ENCODE measurements at places on chromosomes 6 and 20.

DNA sequence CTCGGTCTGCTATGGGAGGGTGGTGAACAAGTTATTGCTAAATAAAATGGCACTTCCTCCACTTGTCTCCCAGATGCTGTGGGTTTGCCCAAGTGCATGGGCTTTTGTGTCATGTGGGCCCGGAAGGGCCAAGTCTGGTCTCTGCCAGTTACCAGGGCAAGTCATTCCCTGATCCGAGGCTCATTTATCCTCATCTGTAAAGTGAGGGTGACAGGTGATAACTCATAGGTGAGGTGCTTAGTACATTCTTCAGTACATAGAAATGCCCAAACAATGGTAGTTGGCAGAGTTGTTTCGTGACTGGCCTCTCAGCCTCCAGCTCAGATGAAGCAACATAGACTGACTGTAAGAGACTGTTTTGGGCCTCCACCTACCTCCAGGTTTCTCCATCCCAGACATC lies 2.0 kb upstream of the MUCL3 start:
- DNase-seq = no peak

DNA sequence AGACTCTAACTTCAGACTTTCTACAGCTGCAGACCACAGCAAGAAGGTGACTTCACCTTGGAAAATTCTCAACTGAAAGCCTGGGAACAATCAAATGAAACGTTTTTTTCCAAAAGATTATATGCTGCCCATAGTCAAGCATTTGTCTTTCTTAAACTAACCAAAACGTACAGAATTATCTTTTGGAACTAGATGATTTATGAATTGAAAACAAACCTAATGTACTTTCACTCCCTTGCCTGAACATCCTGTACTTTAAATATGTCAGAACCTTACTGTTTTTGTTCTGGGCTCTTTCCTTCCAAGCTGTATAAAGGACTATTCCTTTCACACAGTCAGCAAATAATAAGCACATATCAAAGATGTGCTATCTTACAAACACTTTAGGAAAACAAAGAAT lies 62.4 kb upstream of the TNFAIP3 start:
- DNase-seq = no peak

- no peak for DNase-seq
Observed at GRCh38 chr20:20198011-20198410, 145.7 kb downstream of the CFAP61 start.

GRCh38 chr6:5529733-5530132 lies 268.4 kb downstream of the FARS2 start:
- no peak for DNase-seq

DNA sequence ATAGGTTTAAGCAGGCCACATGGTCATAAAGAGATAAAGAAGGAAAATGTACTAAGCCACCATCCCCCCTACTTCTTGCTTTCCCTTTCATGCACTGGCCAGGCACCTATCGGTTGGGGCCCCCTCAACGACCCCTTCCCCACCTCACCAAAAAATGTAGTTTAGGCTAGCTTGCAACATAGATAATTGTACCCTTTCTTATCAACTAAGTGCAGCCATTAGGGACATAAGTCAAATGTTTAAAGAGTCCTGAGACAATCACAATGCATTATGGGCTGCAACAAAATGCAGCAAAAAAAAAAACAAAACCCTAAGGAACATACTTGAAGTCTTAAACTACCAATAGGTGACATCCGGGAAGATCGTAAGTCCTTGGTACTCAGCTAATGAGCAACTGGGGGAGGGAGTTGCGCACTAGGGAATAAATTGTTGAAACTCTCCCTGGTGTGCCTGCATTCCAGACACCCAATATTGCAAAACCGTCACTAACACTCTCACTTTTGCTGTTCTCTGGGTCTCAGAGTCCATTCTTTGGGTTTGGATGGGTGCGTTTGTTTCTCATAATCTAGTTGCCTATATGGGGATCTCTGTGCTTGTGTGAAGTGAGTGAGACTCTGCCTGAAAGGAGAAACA lies 12.4 kb upstream of the HLA-G start:
- DNase-seq = no peak

GRCh38 chr6:19121521-19121920 lies 715.6 kb upstream of the ID4 start:
- DNase-seq = no peak

GRCh38 chr20:23230766-23231385 lies 119.7 kb upstream of the NXT1 start:
- DNase-seq = no peak

DNA sequence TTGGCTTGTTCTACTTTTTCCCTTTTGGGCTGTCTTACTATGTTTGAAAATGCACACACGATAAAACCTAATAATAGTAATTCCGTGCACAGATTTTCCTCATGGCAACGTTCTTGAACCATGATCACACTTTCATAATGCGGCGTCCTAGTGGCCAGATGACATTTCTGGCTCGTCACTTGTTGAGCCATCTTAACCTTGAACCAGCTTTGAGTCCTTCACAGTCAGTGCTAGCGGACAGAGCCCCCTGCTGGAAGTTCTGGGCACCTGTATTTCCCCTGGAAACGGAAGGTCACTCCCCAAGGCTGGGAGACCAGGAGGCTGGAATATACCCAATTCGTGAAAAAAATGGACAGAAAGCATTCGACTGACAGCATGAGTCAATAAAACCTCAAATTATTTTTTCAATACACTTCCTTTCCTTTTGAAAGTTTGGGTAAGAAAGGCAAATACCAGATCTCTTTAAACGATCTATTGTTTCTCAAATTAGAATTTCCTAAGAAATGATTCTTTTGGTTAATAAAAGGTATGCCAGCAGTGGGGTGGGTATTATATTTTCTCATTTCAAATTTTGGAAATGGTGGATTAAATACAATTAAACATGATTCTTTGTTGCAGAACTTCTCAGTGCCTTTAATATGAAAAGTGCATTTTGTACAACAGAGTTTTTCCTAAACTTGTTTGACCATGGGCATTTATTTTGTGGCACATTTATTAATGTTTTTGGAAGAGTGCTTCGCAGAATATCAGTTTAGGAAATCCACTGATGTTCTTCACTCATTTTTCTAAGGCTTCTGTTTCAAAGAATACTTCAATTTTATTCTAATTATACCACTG lies 542.3 kb downstream of the QKI start:
- DNase-seq = peak; percentile 56

DNA sequence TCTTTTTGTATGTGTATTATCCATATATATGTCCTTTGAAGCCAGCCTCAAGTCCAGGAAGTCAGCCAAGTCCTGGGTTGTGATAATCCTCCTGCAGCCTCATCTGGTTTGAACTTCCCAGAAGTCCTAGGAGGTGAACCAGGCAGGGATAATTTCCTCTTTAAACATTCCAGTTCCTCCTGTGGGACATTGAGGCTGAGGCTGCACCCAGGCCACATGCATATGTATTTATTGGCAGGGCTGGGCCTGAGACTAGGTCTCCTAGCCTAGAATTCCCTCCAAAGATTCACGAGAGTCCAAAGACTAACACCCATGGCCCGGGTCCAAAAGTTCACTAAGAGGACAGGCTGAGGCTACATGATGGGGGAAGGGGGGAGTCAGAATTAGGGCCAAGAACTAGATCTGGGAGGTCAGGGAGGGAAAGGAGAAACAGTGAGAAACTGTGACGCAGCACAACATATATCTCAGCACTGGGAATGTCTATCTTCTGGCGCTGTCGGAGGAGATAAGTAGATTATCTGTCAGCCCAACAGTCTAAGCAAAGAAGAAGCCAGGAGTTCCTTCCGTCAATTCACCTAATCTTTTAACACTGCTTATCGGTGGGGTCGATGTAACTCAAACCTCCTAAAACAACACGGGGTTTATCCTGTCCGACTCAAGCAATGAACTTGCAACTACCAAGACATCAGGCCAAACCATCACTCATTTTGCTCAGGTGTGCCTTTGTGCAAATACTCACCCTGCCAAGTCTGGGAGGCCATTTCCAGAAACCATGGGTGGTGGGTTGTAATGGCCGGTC lies 43.3 kb downstream of the SNX5 start:
- no peak for DNase-seq

DNA sequence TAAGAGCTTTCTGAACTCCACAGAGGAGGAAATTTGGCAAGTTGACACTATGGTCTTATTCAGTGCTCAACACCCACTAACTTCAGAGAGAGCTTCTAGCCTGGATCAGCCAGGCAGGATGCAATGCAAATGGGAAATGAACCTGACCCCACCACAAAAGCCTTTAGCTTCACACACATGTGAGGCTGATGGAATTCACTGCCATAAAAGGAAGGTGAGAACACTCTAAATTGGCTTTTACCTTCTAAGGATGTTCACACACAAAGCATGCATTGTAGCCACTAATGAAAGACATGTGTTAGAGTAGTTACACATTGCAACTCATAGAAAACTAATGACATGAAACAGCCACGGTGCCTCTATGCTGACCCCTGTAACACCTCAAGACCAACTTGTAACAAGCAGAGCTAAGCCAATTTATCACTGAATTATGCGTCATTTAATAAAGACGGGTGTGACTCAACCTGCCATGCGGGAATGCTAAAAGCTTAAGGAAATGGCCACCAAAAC lies 262.1 kb downstream of the HACE1 start:
- no peak for DNase-seq

- no peak for DNase-seq
Observed at GRCh38 chr6:163739408-163739725, 324.8 kb downstream of the QKI start.

DNA sequence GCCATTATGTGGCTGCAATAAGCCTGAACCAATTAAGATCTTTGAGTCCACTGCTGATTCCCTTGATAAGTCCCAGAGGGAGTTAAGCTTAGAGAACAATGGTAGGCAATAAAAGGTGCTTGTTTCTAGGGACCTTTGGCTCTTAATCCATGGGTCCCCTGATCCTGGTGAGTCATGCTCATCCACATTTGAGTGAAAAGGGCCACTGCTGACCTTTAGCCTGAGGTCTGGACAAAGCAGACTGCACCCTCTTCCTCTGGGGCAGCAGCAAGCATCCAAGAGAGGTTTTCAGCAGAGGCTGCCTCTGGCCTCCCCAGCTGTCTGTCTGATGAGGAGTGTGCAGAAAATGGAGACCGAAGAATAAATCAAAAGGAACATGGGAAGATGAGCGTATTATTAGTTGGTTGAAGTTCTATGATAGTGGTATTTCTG lies 16.1 kb upstream of the SCGN start:
- no peak for DNase-seq

- no peak for DNase-seq
Observed at GRCh38 chr6:37314487-37315156, 39.2 kb upstream of the RNF8 start.

- DNase-seq = no peak
Observed at GRCh38 chr20:45782890-45783289, 8.8 kb downstream of the WFDC3 start.

GRCh38 chr6:21426841-21427490 lies 166.6 kb upstream of the SOX4 start:
- no peak for DNase-seq

DNA sequence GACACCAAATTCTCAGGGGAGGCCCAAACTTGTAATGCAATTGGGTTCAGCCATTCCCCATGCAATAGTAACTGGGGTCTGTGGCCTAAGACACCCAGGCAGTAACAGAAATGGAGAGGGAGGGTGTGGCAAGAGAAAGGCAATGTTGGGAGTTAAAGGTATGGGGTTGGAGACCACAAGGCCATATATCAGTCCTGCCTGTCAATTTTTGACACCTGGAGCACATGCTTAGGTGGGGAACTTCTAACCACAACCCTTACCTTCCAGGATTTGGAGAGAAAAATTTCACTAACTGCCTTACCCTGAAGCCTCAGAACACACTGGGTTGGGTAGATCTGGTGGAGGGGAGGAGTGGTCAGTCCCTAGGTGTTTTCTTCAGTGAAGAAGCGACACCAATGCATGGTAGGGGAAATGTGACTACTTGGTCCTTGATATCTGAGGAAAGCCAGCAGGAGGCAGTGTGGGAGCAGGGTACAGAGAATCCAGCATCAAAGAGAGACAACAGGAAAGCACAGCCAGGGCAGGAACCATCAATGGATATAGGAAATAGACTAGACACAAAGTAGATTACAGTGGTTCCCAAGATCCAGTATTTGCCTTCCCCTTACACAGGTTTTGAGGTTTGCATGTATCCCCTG lies 6.8 kb upstream of the USP49 start:
- DNase-seq = no peak

DNA sequence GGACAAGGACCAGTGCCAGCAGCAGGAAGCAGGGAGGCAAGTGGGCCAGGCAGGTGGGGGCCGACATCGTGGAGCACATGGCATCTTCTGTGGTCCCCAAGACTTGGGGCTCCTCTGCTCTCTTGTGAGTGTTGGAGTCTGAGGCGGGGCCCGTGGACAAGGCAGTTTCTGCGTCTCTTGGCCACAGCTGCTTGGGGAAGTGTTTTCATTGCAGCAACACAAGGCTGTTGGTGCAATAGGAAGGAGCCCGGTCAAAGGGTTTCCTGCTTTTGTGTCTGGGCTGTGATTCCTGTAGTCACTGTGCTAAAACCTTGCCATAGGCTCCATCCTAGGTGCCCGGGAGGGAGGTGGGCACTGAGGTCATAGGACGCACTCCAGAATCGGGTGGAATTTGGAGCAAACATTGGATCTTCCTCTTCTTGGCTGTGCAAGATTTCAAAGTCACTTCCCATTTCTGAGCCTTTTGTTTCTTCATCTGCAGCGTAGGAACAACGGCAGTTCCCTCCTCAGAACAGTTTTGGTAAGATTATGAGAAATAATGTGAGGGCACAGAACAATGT lies at the start of gene SIRPB2:
TSS of gene SIRPB2 (minus strand) at position 140 of the 560 bp plus-strand sequence. CDS start at position 79, 61 bp downstream.
- DNase-seq = no peak

DNA sequence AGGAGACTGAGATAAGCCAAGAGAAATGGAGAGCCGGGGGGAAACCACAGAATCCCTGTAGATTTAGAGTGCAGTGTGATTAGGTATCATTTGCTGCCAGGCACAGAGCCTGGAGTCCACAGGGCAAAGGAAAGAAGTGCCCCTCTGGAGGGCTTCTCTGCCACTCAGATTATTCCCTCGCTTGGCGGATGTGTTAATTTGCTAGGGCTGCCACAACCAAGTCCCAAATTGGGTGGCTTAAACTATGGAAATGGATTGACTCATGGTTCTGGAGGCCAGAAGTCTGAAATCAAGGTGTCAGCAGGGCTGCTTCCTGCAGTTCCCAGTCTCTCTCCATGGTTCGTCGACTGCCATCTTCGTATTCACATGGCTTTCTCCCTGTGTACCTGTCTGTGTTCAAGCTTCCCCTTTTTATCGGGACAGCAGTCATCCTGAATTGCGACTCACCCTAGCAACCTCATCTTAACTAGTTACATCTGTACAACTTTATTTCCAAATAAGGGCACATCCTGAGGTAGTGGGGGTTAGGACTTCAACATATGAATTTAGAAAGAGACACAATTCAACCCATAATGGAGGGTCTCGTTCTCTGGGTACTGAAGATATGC lies 122.2 kb downstream of the ANKRD60 start:
- DNase-seq = no peak

GRCh38 chr6:90484903-90485302 lies 102.0 kb downstream of the MAP3K7 start:
- DNase-seq = no peak

GRCh38 chr6:160104821-160105517 lies 16.6 kb upstream of the SLC22A1 start:
- DNase-seq = no peak

GRCh38 chr6:26017632-26017966 lies 55.0 kb downstream of the TRIM38 start:
- peak; percentile 75 for DNase-seq

GRCh38 chr6:28767133-28767532 lies 156.7 kb downstream of the TRIM27 start:
- no peak for DNase-seq

- DNase-seq = no peak
Observed at GRCh38 chr6:33654831-33655554, 33.9 kb downstream of the ITPR3 start.

Data from activated CD4-positive, CD25-positive, alpha-beta regulatory T cell treated with anti-CD3 and anti-CD28 coated beads, Interleukin-2, amount 50 U/mL, for 72 hours (primary cell).